Activated CD4-positive, alpha-beta T cell treated with anti-CD3 and anti-CD28 coated beads, Interleukin-2, Interleukin-4, amounts not matched to agents 100 ng/mL and 50 ng/mL, durations not matched to agents 16 hours and 8 hours (primary cell): ENCODE measurements at places on chromosomes 1 and 21.

GRCh38 chr1:228217551-228218344, 9.9 kb downstream of the OBSCN start:
- no peak for DNase-seq

- no peak for DNase-seq
Observed at GRCh38 chr1:74937176-74937575, 197.0 kb upstream of the LHX8 start.

DNA sequence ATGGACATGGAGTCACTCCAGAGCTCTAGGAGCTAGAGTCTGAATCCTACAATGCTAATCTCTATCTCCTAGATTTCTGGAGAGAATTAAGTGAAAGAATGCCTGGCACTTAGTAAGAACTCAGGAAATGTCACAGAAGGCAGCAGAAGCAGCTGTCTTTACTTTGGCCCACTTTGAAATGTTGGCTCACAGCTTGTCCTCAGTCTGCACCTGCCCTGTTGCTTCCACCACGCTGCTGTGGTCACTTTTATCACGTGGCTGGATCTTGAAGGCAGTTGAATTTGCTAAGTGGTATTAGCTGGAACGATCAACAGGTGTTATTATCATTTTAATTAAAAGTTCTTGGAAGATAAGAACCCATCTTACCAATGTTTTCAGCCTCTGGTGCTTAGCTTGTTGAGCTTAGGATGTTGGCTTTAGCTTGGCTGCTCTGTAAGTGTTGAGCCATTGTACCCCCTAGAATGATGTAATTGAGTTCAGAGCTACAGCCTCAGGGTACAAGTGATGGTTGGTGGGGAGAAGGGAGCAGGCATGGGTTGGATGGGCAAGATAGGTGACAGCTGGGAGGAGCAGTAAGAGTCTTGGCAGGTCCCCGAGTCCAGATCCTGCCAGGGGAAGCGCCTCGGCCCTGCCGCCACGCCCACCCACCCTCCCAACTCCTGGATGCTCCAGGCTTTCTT, 41.9 kb upstream of the EPS8L3 start:
- no peak for DNase-seq

DNA sequence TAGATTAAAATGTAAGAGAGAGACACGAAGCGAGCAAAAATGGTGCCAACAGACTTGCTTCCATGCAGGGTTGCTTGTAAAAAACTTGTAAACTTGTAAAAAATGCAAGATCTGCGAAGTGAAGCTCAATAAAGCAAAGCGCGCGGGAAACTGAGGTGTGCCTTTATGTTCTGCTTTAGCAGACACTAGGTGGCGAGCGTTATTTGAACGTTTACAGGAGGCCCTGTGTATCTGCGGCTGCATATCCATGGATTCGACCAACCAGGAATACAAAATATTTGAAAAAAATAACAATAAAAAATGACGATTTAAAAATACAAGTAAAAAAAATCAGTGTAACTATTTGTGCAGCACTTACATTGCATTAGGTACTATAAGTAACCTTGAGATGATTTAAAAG, 1.5 kb downstream of the UBE2G2 start:
- no peak for DNase-seq

GRCh38 chr1:43441894-43442637, 11.7 kb downstream of the HYI start:
- no peak for DNase-seq

GRCh38 chr1:86303041-86303690, 93.0 kb downstream of the ODF2L start:
- DNase-seq = no peak

DNA sequence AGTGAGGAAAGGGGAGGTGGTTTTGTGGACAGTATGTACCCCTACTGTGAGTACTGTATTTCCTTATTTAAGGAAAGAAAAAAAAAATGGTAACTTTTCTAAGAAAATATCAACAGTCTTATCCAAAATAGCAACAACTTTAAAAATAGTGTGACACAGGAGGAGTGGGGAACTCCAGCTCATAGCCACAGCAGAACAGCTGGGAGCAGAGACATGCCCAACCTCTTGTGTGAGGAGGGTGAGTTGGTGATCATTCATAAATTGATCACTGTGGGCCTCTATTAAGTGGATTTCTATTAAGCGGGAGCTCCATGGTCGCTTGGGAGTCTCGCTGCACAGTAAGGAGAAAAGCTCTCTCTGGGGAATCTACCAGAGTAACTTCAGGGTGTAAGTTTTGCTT, 158.8 kb upstream of the DUSP10 start:
- DNase-seq = no peak

DNA sequence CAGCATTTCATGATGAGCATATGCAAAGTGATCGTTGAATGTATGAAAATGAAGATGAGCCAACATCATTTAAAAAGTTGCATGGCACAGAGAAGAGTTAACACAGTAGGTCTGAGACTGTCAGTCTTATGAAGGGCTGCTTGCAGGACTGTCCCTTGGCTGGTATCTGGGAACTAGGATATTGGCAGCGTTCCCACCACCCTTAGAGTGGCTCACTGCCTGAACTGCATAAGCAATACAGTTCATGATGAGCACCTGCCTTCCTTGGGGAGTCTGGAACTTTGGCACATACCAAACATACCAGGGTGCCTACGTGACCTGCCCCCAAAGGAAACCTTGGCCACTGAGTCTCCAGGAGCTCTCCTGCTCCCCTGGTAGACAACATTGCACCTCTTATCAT, 161.8 kb downstream of the DSCAM start:
- DNase-seq = no peak

DNA sequence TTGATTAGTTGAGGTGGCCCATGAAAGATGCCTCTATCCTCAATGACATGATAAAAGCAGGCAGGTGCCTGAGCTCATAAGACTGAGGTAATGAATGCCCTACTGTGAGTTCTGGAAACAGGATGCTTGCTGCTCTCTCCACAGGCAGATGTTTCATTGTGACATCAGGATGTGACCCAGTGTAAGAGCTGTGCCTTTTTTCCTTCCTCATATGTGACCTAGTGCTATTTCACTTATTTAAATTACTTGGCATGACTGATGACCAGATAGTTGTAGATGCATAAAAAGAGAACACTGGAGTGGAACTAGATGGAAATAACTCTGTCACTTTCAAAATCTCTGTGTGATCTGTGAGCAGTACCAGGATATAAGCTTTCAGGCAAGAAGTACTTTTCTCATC, 31.9 kb downstream of the KIF14 start:
- DNase-seq = no peak

GRCh38 chr1:167681024-167681423, 40.8 kb upstream of the MPZL1 start:
- DNase-seq = no peak

GRCh38 chr1:5688081-5689077, 303.8 kb downstream of the NPHP4 start:
- DNase-seq = no peak

DNA sequence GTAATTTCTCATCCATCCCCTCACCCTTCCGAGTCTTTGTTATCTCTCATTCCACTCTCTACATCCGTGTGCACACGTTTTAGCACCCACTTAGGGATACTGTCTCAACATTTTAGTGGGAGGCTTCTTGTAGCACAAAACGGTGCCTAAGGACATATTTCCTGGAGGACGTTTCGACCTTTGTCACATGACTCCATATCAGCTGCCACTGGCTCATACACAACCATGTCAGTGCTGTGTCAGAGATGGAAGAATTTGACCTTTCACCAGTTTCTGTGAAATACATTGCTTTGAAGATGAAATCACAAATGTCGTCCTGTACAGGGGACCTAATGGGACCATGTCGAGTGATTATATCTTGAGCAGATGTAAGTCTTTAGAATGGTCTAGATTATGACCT, 15.6 kb downstream of the B3GALT5 start:
- DNase-seq = no peak

- no peak for DNase-seq
Observed at GRCh38 chr1:213327017-213327667, 276.1 kb downstream of the RPS6KC1 start.

DNA sequence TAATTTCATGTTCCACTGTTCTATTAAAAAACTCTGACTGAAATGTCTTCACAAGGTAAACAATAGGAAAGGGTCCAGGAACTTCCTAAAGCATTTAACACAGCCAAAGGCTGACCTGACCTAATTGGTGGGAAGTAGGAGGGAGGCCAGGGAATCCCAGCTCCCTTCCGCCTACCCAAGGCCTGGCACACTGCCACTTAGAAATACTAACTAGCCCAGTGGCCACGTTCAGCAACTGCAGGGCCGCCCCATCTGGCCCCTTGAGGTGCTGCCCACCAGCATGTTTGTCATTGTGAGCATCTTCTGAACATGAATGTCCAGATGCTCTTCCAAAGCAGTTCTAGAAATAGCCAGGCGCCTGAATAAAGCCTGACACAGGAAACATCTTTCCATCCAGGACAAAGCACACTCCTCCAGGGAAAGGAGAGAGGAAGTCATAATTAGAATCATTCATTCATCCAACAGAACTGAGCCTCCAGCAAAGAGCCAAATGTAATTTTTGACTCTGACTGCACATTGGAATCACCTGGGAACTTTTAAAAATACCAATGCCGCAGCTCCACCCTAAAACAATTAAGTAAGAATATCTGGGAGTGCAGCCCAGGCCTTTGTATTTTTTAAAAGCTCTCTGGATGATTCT, 44.6 kb upstream of the BCL9 start:
- DNase-seq = no peak

GRCh38 chr1:56070601-56071000, 508.8 kb downstream of the PLPP3 start:
- DNase-seq = no peak

- no peak for DNase-seq
Observed at GRCh38 chr1:63063367-63063766, 259.0 kb upstream of the FOXD3 start.

- no peak for DNase-seq
Observed at GRCh38 chr1:10965546-10966226, 46.8 kb upstream of the TARDBP start.

DNA sequence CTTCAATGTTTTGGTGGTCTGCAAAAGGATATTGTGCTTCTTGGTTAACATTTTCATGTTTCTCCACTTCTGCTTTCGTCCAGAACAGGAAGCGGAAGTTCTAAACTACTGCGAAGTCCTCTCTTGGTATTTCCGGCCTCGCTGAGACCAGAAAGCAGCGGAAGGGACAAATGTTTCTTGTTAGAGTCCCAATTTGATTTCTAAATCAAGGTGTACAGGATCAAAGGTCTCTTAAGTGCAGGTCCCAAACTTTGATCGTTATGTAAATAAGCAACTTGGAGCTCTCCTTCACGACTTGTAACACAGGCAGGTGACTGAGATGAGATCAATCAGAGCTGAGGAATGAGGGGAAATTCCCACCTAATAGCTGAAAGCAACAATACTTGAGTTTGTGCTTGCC, 40.1 kb upstream of the HMCN1 start:
- DNase-seq = peak; percentile 22

GRCh38 chr1:157739229-157739901, 37.6 kb downstream of the FCRL2 start:
- no peak for DNase-seq

- DNase-seq = no peak
Observed at GRCh38 chr1:80534606-80535360, 1266.0 kb upstream of the ADGRL2 start.

GRCh38 chr1:32464191-32464715, 619 bp upstream of the ZBTB8B start:
- no peak for DNase-seq

GRCh38 chr1:172966844-172967540, 83.7 kb downstream of the TNFSF18 start:
- peak; percentile 55 for DNase-seq

- no peak for DNase-seq
Observed at GRCh38 chr21:14989359-14989758, 75.4 kb downstream of the NRIP1 start.

DNA sequence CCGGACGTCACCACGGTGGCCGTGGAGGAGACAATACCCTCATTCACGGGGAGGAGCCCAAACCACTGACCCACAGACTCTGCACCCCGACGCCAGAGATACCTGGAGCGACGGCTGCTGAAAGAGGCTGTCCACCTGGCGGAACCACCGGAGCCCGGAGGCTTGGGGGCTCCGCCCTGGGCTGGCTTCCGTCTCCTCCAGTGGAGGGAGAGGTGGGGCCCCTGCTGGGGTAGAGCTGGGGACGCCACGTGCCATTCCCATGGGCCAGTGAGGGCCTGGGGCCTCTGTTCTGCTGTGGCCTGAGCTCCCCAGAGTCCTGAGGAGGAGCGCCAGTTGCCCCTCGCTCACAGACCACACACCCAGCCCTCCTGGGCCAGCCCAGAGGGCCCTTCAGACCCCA, 7.0 kb downstream of the TNFRSF14 start:
- no peak for DNase-seq

DNA sequence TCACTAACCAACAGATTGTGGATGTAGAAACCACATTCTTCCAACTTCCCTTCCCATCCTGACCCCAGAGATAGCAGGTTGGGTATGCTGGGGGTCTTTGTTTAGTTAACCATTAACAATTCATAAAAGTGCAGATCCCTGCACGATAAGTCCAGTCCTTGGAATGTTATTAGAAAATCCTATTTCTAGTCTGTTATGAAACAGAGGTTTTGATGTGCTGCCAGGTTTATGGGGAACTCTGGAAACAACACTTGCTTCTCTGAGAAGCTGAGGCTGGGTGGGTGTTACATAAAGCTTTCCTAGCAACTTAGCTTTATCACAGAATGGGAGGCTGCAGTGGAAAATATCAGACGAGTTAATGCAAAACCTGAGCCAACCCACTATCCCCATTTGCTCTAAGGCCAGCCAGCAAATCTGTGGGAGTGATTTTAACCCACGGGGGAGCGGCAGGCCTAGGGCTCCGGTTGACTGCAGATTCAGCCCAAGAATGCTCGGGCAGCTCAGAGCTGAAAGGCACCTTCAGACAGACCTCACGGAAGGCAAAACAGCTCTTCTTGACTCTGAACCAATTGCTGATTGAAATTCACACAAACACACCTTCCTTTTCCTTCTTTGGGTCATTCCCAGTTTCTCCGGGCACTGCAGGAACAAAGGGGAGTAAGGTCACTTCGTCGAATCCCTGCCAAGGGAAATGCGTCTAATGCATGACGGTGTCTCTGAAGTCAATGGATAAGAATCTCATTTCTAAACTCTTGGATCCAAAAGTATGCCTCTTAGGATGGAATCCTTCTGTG, 111.7 kb upstream of the IRF2BP2 start:
- no peak for DNase-seq

- DNase-seq = no peak
Observed at GRCh38 chr1:221089803-221090202, 210.6 kb downstream of the HLX start.

- no peak for DNase-seq
Observed at GRCh38 chr1:55695552-55695951, 480.4 kb upstream of the USP24 start.

GRCh38 chr1:233543338-233544255, 70.3 kb upstream of the KCNK1 start:
- no peak for DNase-seq
